ENCODE measurements at places on chromosomes 1 and 21. TPM values are rescaled to one million over a fixed set of nuclear protein-coding genes. Genes with fewer than 3 reads are reported as not detected.

DNA sequence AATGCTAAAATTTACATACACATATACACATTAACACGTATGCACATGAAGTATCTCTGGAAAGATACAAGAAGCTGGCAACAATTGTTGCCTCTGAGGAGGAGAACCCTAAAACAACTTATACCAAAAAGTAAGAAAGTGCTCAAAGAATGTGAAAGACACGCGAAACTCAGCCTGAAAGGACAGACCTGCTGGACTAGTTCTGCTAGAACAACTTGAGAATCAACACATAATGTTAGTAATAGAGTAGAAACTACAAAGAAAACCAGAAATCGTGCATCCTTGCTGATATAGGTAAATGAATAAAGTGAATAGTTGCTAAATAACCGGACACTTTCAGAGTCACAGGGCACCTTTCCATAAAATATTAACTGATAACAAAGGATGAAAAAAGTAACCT is 242.5 kb downstream of the RERE start:
- no peak for DNase-seq

GRCh38 chr1:208880433-208881100 is 636.4 kb upstream of the PLXNA2 start:
- no peak for DNase-seq

GRCh38 chr1:20717452-20718342 is at the start of gene KIF17:
TSS of gene KIF17 (minus strand) at chr1:20718007. CDS start at chr1:20717706, 301 bp downstream.
- DNase-seq = peak; percentile 86

DNA sequence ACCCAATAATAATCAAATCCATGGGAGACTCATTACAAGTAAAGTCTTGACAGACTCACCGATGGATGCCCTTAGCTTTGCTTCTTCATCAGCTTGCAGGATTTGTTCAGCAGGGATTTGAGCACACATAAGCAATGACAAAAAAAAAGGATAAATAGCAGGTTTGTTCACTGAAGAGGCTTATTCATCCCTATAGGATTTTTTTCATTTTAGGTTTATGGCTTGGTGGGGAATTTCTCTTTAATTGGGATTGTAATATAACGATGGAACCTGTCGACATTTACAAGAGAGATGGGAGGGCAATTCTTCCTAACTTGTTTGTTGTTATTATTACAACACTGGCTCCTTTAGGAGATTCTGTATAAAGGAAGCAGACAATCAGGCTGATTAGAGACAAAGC is 649.1 kb upstream of the PLXNA2 start:
- DNase-seq = no peak

GRCh38 chr1:229032375-229032774 is 238.5 kb upstream of the RAB4A start:
- DNase-seq = no peak

DNA sequence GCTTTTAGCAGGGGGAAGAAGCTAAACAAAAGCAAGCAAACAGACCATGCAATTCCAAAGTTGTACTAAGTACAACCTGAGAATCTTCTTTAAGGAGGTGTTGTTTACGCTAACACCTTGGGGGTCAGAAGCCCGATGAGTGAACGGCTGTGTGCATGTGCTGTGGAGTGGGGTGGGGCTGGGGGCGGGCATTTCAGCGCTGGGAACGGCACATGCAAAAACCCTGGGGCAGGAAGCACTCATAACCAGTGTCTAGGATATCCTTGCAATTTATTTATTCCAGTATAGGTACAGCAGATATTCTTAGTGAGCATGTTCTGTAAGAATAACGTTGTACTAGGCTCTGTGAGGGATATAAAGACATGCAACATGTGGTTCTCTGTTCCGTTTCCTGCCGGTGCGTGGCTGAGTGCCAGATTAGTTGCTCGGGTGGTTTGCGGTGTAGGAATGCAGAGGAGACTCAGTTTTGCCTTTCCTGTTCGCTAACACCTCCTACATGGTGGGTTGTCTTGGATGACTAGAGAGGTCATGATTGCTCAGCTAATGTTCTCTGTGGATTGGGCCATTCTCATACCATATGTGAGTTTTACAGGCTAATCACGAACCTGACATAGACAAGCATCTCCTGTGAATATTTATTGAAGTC is 3.7 kb downstream of the FASLG start:
- peak; percentile 65 for DNase-seq

DNA sequence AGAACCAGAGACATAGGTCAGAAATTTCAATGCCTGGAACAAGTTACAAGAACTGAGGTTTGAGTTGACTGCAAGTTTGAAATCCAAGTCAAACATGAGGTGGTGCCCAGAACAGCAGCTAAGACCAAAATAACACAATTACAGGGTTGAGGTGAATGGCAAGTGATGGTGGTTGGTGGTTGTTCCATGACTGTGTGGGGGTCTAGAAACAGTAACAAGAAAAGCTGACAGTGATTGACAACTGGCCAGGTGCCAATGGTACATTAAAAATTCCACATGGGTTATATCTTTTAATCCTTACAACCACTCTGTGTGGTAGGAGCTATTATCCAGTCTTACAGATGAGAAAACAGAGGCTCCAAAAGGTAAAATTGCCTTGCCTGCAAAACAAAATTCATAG is 32.0 kb downstream of the RIMS3 start:
- no peak for DNase-seq

GRCh38 chr1:150192012-150192411 is 42.3 kb downstream of the PLEKHO1 start:
- DNase-seq = no peak

ODF2L gene
- 40.8 TPM for total RNA-seq

- peak; percentile 15 for DNase-seq
These were observed 74.6 kb downstream of the OBSCN start for GRCh38 chr1:228282329-228283042.

GRCh38 chr1:166925810-166926478 is 49.4 kb downstream of the ILDR2 start:
- no peak for DNase-seq

CACNA1E gene
- 0.09 TPM for total RNA-seq

DNA sequence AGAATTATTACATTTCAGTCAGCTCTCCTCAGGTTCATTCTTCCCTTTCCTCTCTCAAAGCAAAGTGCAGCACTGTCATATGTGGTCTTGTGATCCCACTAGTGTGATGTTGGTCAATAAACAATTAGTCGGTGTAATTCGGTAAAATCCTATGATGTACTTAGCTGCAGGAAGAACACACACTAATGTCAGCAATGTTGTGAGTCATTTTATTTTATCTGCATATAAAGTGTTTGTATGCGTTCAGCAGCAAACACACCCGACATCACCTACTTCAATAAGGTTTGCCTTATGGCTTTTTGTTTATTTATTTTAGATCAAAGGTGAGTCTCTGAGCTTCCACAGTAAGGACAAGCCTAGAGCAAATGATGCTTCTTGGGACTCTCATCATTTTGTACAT is 47.8 kb downstream of the PTPN14 start:
- DNase-seq = no peak

- no peak for DNase-seq
These were observed 6.4 kb downstream of the MAN1C1 start for GRCh38 chr1:25623007-25623406.

- DNase-seq = no peak
These were observed 82.9 kb downstream of the LHX4 start for GRCh38 chr1:180312926-180313325.

DNA sequence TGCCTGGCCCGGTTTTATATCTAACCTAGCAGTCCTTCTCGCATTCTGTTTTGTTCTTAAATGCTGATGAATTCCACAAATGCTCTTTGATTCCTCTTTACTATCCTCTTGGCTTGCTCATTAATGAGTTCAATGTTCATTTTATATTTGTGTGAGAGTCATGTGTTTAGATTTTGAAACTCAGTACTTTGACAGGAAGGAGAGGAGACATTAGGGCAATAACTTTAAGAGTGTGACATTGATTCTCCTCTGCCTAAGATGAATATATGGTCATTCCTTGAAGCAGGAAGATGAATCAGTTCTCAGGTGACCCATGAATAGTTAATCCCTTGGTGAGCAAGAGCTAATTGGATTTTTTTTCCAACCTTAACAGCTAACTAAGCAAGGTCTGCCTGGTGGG is 84.1 kb downstream of the MRPS6 start:
- DNase-seq = no peak

DNA sequence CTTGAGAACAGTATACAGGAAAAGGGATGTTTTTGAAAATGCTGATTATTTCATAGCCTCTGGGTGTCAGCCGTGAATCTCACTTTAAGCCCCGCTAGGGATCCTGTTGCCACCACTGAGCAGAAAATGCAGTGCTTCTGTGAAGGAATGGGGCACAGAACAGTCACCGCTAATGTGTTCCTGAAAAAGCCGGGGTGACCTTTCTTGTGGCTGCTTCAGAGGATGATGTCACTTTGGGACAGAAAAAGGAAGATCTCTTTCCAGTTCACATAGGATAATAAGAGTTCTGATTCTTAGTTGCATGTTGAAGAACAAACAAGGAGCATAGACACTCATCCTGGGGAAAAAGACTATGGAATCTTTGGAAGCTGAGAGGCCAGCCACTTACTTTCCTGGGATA is 349.6 kb downstream of the DISC1 start:
- DNase-seq = no peak

PLA2G2A gene
- total RNA-seq = 34.8 TPM

GRCh38 chr1:32958827-32959226 is 5.8 kb downstream of the RNF19B start:
- no peak for DNase-seq

GRCh38 chr1:12341667-12342066 is 111.8 kb downstream of the VPS13D start:
- DNase-seq = no peak

GBP7 gene
- total RNA-seq = not detected

- DNase-seq = no peak
These were observed 55.2 kb downstream of the IRF2BP2 start for GRCh38 chr1:234554698-234555311.

DNA sequence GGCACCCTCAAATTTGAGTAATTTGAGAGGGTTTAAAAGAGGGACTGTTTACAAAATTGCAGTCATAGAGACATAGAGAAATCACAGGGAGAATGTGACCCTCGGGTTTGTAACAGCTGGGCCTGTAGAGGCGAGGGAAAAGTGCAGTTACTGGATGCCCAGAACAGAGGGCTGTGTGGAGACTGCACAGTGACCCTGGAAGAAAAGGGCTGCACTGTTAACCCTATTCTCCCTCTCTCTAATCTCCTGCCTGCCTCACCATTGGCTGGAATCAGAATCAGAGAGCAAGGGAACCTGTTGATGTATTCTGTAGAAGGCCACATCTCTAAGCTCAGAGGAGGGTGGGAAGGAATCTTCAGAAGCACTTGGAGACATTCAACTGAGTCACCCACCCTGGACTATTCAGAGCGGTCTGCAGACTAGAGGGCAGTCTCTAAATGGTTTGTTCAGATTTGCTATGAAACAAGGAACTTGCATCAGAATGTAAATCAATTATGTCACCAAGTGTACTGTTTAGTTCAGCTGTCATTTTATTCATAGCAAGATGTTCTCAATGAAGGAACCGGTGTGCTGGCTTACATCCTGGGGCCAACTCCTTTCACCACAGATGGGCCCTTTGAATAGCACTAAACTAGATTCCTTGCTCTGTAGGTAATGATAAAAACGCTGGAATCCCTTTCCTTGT is 132.2 kb upstream of the HOOK1 start:
- no peak for DNase-seq

DNA sequence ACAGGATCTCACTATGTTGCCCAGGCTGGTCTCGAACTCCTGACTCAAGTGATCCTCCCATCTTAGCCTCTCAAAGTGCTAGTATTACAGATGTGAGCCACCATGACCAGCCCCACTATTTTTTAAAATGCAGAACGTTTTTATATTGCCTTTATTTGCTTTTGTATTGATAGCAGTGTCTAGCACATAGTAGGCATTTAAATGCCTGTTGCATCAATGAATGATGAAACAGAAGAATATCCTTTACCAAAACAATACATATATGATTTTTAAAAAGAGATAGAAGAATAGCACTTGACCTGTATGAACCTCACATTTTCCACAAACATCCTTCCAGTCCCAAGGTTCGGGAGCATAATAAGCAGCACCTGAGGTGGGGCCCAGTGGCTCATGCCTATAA is 16.5 kb upstream of the FRRS1 start:
- DNase-seq = no peak

- DNase-seq = no peak
These were observed 840.4 kb downstream of the USP25 start for GRCh38 chr21:16570171-16570570.

DNA sequence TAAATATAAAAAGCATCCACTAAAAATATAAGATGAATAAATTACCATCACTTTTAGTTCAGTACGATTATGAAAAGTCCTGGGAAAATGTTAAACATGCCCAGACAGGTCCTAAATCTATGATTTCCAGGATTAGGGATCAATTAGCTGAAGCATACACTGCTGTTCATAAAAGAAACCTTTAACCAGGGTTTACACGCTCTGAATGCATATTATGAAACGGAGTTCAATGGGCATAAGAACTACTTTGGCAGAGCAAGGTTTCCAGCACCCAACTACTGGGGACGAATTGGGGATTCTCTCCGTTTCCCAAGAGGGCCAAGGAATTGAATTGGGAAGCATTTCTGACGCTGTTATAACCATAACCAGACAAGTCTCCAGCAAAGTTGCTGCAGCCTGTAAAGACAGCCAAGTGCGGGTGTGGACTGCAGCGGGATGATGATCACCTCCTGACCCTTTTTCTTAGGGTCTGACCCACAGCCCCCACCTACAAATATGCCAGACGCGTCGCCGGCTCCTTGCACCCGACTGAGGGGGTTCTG is 1.6 kb downstream of the SLC30A1 start:
- DNase-seq = no peak

COL24A1 gene
- total RNA-seq = 1.1 TPM

OR2T29 gene
- total RNA-seq = not detected

- no peak for DNase-seq
These were observed 54.9 kb downstream of the MAB21L3 start for GRCh38 chr1:116166011-116166571.
